Activated naive CD4-positive, alpha-beta T cell treated with anti-CD3 and anti-CD28 coated beads, Interleukin-2, amount 50 U/mL, for 72 hours (primary cell): ENCODE measurements at places on chromosomes 11 and 22. TPM values are rescaled to one million over a fixed set of nuclear protein-coding genes. Genes with fewer than 3 reads are reported as not detected.

Gene GTSE1
- 53.1 TPM for total RNA-seq

Gene PAAF1
- 45.1 TPM for total RNA-seq

Gene F2
- total RNA-seq: not detected

Gene SLC7A4
- total RNA-seq: not detected

Gene PRR5L
- total RNA-seq: 46.9 TPM

Gene IMMP1L
- total RNA-seq: 20.9 TPM

Gene KRTAP5-7
- total RNA-seq: not detected

Gene PDGFD
- total RNA-seq: not detected

Gene OR5B21
- 0.74 TPM for total RNA-seq

Gene ST14
- total RNA-seq: not detected

Gene TYR
- not detected for total RNA-seq

Gene FUT4
- total RNA-seq: 5.4 TPM

Gene MMP10
- not detected for total RNA-seq

Gene EFCAB6
- total RNA-seq: 0.80 TPM

Gene SCGB2A2
- not detected for total RNA-seq

Gene OSM
- total RNA-seq: 16.1 TPM

Gene SPDYC
- total RNA-seq: not detected

Gene CTNND1
- total RNA-seq: 19.7 TPM

Gene ZNF215
- 1.5 TPM for total RNA-seq

Gene NTM
- not detected for total RNA-seq

Gene MOGAT2
- total RNA-seq: not detected

Gene CNTF
- total RNA-seq: 4.2 TPM

Gene C1QTNF6
- total RNA-seq: 13.8 TPM

Gene PIK3C2A
- 29.2 TPM for total RNA-seq

Gene APLNR
- total RNA-seq: not detected

Gene HOATZ
- not detected for total RNA-seq

Gene CASP12
- not detected for total RNA-seq

Gene GGTLC2
- not detected for total RNA-seq

Gene BBOX1
- total RNA-seq: not detected

Gene OR2AT4
- total RNA-seq: not detected

Gene KCNJ11
- total RNA-seq: 0.43 TPM

Gene RIC3
- total RNA-seq: 19.7 TPM

Gene KRTAP5-11
- total RNA-seq: not detected

Gene CHRNA10
- 3.8 TPM for total RNA-seq

Gene MPZL3
- 93.0 TPM for total RNA-seq

Gene MS4A3
- total RNA-seq: not detected

Gene DEFB131B
- total RNA-seq: not detected
